ENCODE measurements at places on chromosomes 1 and 21.

DNA sequence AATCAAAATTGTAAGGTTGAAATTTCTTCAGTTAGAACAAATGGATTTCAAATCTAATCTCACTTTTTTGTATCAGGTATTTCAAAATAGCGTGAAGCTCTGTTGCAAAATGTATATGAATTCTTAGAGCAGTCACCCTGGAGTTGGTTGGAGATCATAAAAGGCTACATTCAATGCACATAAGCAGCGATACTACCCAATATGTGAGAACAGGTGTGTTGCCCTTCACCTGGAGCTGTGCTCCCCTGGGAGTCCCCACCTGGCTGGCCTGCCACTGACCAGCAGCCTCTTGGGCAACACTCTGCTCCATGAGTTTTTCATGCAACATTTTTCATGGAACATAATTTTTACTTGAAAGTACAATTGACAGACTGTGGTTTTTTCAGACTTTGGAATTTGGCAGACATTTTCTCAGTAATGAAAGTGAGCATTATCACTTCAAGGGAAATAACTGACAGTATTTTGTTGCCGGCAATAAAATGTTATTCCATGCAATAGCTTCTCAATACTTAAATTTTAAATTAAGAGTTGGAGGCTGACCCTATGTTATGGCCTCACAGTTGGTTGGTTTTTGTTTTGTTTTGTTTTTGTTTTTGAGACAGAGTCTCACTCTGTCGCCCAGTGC lies 95.1 kb downstream of the ST3GAL3 start:
- DNase-seq: no peak

- no peak for DNase-seq
Observed at GRCh38 chr1:41621791-41622190, 137.3 kb upstream of the EDN2 start.

DNA sequence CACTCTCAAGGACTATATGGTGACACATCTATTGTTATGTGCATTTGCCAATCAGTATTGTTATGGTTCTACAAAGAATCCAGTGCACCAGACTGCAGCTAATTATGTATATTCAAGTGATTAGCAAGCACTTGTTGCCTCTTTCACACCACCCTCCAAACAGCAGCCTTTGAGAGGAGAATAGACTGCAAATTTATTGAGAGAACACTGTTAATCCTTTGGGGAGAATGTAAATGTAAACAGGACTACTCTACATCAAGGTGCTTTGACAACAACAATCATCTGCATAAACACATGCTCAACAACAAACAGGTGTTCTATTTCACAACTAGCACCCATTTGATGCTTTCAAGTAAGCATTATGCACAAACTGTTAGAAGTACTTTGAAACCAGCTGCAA lies 117.4 kb downstream of the AKT3 start:
- peak; percentile 94 for DNase-seq

- no peak for DNase-seq
Observed at GRCh38 chr1:97138515-97139032, 417.0 kb downstream of the PTBP2 start.
